Stimulated activated naive CD4-positive, alpha-beta T cell treated with Interleukin-2 at 50 U/mL for 16 hours (primary cell): ENCODE measurements at places on chromosomes 3 and 15.

- no peak for DNase-seq
Measured at GRCh38 chr15:41892621-41893421, 1.0 kb downstream of the SPTBN5 start.

DNA sequence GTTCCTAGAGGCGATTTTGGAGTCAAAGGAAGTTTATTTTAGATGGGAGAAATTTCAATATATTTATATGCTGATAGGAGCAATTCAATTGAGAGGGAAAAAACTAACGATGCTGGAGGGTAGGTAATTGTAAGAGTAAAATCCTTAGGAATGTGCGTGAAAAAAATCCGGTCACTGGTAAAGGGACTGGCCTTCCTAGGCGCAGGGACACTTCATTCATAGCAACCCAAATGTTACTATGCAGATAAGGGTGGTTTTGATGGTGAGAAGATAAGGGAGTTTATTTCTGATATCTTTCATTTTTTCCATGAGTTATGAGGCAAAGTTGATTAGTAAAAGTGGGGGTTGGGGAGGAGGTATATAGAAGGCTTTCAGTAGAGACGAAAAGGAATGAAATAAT is 1.1 kb upstream of the PIAS1 start:
- DNase-seq: no peak

DNA sequence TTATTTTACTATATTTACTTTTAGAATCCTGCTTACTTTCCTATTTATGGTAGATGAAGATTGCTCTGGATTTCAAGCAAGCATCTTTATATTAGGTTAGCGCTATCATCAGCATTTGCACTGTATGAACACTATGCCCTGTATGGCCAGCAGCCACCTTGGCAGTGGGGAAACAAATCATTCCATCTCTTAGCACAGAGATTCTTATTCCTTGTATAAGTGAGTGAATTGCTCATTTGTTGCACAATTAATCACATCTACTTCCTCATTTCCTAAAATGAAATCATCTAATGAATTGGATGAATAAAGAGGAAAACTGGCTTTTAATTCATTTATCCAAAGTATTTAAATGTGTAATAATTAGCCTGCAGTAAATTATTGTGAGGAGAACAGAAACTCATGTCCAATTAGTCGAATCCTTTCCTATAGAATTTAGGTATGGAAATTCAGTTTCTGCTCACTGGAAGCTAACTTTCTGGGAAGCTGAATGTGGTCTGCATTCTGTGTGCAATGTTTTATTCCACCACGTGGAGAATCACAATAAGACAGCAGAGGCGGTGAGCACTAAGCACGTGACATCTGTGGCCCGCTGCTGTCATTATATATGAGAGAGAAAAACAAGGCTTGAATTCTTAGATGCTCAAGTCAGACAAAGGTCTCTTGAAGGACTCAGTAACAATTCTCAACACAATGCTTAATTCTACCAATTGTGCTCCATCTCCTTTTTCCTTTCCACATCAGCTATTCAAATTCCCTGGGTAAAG is 93.4 kb downstream of the PEX5L start:
- DNase-seq: no peak

GRCh38 chr3:36911990-36912804 is 32.7 kb downstream of the TRANK1 start:
- DNase-seq: peak; percentile 18

DNA sequence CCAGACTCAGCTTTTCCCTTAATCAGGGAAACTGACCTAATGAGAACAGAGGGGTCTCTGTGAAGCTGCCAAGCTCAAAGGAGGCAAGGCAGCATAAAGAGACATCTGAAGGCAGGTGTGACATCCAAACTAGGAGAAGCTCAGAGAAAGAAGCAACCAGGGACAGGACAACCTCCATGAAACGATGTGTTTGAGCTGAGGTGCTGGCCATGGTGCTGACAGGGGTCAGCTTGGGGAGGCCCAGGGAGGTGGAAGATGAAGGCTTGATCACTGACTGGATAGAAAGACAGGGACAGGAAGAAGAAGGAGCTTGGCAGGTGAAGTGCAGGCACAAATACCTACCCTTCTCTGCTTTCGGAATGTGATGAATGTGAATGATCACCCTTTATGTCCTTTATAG is 179.5 kb upstream of the NSMCE3 start:
- no peak for DNase-seq

- no peak for DNase-seq
Measured at GRCh38 chr15:60399931-60400330, 2.1 kb upstream of the ANXA2 start.

DNA sequence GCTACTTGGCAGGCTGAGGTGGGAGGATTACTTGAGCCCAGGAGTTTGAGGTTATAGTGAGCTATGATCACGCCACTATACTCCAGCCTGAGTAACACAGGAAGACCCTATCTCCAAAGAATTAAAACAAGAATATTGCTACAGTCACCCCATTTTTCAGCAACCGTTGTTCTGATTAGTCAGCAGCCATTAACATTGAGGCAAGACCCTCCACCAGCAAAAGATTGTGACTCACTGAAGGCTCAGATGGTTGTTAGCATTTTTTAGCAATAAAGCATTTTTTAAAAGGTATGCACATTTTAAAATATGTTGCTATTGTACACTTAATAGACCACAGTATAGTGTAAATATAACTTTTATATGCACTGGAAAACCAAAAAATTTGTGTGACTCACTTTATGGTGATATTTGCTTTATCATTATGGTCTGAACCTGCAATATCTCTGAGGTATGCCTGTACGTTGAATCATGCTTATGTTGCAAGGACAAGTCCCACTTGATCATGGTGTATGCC is 492.6 kb downstream of the SQOR start:
- no peak for DNase-seq

- DNase-seq: no peak
Measured at GRCh38 chr15:37788767-37789396, 145.6 kb upstream of the TMCO5A start.

DNA sequence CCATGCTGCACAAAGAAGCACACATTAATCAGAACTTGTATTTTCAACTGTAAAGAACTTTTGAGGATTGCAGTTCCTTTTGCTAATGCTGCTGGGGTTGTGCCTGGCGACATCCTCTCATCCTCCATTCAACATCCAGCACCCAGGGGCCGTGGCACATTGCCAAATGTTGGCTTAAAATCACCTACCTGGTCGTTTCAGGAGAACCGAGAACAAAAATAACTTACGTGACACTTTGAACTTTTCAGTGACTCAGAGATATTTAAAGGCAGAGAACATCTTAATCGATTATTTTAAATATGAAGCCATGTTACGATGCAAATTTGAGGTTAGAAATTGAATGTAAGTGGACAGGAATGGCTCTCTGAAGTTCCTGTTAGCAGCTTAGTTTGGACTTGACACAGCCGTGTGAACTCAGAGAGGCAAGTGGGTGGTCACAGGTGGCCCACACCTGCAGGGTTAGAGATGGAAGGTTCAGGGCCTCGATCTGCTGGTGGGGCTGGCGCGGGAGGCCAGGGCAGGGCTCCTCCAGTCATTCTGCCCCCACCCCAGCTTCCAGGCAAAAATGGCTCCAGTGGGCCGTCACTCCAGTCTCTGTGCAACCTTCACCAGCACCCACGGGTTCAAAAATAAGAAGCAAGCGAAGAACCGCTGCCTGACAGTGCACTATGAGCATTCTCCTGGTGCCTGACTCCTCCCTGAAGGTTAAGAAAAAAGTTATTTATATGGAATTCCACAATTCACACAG is 12.2 kb downstream of the LRRK1 start:
- no peak for DNase-seq

DNA sequence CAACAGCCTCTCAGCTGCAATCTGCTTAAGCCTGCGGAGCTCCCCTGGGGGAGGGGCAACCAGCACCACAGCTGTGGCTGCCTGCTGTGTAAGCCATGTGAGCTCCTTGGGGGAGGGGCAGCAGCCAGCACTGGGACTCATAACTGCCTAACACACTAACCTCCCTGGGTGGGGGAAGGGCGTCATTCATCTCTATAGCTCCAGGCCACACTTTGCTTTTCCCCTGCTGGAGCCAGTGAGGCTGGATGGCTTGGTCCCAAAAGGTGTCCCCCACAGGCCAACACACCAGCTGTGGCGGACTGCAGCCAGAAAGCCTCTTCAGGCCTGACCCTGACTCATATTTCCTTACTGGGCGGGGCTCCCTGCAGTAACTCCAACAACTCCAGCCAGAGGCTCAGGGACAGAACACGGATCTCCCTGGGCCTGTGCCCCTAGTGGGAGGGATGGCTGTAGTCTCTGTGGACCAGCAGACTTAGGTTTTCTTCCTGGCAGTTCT is 129.8 kb downstream of the PPM1L start:
- no peak for DNase-seq

DNA sequence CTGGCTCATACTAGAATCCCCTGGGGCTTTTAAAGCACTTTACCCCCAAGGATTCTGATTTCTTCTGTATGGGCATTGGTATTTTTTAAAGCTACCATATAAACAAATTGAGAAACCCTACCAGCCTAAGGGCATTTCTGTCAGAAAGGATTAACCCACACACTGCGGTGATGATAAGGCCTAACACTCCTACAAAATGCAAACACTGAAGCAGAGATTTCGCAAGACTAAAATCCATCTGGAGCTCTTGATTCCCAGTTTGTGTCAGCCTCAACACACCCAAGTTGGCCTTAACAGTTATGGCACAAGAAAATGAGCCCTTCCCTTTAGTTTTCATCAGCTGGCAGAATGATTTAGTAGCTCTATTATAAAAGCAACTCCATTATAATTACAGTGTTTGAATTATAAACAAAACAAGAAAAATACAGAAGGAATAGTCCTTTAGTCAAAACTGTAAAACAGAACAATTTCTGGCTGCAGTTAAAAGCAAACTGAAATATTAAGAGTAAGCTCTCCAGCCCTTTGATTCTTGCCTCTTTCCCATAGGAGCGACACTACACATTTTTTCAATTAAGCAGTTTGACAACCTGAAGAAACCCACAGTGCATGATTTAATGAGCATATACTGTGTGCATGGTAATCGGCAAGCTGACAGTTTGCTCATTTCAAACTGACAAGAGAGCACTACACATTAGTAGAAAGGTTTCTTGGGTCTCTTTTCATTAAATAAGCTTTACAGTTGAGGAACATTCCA is 441.2 kb downstream of the FHIT start:
- DNase-seq: no peak

- no peak for DNase-seq
Measured at GRCh38 chr3:153373606-153374005, 211.6 kb downstream of the RAP2B start.

DNA sequence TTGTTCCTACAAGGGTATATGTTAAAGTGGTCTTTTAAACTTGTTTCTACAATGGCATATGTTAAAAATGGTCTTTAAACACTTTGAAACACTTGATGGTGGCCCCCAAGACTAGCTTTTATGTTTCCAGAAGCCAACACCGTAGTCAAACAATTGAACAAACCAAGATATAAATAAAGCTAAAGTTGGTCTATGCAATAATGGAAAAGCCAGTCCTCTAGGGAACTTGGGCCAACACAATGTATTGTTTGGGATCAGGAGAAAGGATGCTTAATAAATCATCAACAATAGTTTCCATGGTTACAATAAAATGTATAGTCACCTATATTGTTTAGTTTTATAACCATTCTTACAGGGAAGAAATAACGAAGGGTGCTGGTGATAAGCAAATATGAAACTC is 137.2 kb downstream of the RORA start:
- no peak for DNase-seq

GRCh38 chr3:22862111-22862510 is 341.0 kb upstream of the UBE2E2 start:
- DNase-seq: no peak

- peak; percentile 57 for DNase-seq
Measured at GRCh38 chr15:52780172-52780980, 9.8 kb downstream of the ONECUT1 start.

GRCh38 chr3:188875413-188875812 is 296.4 kb upstream of the TPRG1 start:
- no peak for DNase-seq

DNA sequence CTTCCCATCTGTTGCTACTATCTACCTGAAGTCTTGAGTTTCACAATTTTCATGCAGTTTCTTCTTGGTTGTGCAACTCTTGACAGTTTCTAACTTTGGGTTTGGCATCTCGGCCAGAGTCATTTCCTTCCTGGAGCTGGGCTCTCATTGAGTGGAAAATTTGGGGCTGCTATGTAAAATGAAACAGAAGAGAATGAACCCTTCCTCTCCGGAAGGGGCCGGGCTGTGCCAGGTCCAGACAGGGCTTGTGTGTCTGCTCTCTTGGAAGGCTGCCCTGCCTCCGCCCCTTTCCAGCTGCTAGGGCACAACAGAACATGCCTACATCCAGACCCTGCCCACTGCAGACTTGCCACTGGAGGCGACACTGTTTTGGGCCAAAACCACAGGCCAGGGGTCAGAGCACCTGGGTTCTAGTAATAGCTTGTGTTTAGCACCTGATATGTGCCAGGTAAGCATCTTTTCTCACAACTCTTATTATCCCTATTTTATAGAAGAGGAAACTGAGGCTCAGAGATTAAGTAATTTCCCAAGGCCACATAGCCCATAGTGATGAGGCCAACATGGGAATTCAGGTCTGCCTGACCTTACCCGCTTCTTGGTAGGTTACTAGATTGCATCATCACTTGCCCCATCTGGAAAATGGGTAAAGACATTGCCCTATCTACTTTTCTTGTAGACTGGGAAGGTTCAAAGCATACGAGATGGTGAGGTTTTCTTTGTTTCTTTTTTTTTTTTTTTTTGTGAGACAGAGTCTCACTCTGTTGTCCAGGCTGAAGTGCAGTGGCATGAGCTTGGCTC is 25.0 kb downstream of the IRAK2 start:
- peak; percentile 10 for DNase-seq

GRCh38 chr3:163481738-163482137 is 1596.6 kb downstream of the SI start:
- no peak for DNase-seq

DNA sequence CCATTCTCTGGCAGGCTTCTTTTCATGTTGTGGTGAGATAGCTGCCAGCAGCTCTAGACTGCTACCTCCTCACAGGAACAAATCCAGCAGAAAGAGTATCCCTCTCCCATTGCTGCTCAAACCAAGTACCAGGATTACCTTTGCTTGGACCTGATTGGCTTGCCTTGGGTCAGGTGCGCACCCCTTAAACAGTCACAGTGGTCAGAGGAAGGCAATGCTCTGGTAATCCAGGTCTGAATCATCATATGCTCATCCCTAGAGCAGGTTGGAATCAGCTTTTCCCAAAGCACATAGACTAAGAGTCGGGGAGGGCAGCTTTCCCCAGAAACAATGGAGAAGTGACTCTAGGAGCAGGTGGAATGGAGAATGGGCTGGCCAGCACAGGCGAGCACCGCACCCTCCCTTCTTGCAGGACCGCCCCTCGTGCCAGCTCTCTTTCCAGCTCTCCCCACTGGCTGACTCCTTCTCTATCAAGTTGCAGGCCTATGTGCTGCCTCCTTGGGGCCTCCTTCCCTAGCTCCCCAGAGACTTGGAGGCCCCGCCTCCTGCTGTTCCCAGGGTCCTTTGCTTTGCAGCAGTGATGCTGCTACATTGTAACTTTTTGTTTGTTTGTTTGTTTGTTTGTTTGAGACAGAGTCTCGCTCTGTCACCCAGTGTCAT is 29.9 kb upstream of the ADPGK start:
- no peak for DNase-seq
